Ureter (tissue), 1 donor: ENCODE measurements at places on chromosomes 5 and 9.

DNA sequence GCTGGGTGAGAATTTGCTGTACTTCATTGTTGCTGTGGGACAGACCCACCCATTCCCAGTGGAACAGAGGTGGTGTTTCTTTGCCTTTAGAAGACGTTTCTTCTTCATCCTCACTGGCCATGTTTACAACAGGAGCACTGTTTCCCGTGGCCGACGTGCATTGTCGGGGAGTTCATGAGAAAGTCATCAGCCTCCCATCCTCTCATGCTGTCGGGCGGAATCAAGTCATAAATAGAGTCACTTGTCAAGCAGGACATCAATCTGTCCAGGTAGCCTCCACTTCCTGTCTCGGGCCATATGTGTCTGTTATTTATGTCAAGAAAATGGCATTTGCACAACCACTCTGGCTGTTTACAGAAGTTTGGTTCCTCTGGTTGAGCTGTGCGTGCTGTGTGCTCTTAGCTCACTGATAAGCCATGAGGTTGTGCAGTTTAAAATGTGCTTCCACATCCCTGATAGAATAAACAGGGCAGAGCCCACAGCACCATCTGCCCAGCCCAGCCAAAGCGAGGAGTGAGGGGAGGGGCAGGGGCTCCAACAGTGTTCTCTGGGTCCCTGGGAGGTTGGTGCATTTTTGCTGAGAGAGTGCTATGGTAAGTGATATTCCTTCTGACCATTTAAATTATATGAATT is 401.9 kb upstream of the IRX2 start:
- DNase-seq: no peak

DNA sequence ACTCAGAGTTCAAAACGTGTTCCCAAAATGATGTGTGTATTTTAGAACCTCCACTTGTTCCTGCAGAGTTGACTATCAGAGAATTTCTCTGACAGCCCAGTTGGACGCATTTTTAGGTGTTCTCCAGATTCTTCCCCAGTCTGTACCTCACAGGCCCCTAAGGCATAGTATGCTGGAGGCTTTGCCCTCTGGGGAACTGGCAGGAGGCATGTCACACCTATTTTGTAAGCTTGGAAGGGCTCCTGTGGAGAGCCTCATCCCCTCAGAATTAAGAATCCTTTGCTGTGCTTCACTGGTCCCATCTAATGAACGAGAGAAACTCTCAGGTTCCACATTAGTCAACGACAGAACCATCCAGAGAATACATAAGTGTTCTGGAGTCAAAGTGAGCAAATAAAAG is 144.1 kb upstream of the SLC30A5 start:
- no peak for DNase-seq

- DNase-seq: no peak
Measured at GRCh38 chr5:139268364-139269202, 25.0 kb upstream of the MATR3 start.

GRCh38 chr9:132494857-132495256 is 84.8 kb downstream of the CFAP77 start:
- no peak for DNase-seq

- DNase-seq: peak; percentile 44
Measured at GRCh38 chr9:100352201-100352726, 478 bp downstream of the TEX10 start.

DNA sequence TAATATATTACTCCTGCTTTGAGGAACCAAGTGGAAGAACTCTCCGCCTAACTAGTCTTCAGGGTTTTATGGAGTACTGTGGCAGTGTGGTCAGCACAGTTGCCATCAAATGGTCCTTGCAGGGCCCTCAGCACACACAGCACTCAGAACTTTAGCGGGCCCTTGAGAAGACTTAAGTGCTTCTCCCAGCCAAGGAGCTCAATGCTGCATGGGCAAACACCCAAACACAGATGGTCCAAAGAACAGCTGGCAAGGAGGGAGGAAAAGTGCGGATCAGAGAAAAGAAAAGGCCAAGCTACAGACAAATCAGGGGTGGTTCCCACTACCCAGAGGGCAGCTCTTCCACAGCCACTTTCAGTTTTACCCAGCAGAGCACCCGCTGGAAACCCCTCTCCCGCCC is 98.6 kb downstream of the SPOCK1 start:
- no peak for DNase-seq

DNA sequence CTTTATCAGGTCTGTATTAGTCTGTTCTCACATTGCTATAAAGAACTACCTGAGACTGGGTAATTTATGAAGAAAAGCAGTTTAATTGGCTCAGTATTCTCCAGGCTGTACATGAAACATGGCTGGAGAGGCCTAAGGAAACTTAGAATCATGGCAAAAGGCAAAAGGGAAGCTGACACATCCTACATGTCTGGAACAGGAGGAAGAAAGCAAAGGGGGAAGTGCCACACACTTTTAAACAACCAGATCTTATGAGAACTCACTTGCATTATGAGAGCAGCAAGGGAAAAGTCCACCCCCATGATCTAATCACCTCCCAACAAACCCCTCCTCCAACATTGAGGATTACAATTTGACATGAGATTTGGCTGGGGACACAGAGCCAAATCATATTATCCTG is 132.1 kb downstream of the PCSK1 start:
- DNase-seq: no peak

- DNase-seq: peak; percentile 59
Measured at GRCh38 chr5:160312134-160312959, at the start of gene CCNJL. Gene CCNJL, minus strand, starts transcription at chr5:160312564. Its CDS starts 641 bp downstream, at chr5:160311923.

- peak; percentile 70 for DNase-seq
Measured at GRCh38 chr5:134905246-134905996, 490 bp downstream of the PCBD2 start.
